Right ventricle myocardium inferior (tissue), 1 donor: ENCODE measurements at places on chromosomes 7 and 10. TPM values are rescaled to one million over a fixed set of nuclear protein-coding genes. Genes with fewer than 3 reads are reported as not detected.

The SPDYE11 gene
- total RNA-seq = not detected

The BLVRA gene
- 45.7 TPM for total RNA-seq

The CPEB3 gene
- 14.1 TPM for total RNA-seq

The NUDT5 gene
- 10.1 TPM for total RNA-seq

The NPSR1 gene
- total RNA-seq = not detected

The RPEL1 gene
- total RNA-seq = not detected

The SHTN1 gene
- 3.7 TPM for total RNA-seq

The AKR1C2 gene
- 29.7 TPM for total RNA-seq

The PNLIPRP3 gene
- not detected for total RNA-seq

The ZNF862 gene
- total RNA-seq = 10.1 TPM

The CARD11 gene
- total RNA-seq = 0.41 TPM

The CCDC71L gene
- 6.9 TPM for total RNA-seq

The PLXNA4 gene
- total RNA-seq = 17.6 TPM

The FAM25G gene
- not detected for total RNA-seq

The TSPAN15 gene
- 11.8 TPM for total RNA-seq
